NCI-H526 treated with DMSO at 0.1 percent for 48 hours (cell line): ENCODE measurements at places on chromosomes 1 and 21.

DNA sequence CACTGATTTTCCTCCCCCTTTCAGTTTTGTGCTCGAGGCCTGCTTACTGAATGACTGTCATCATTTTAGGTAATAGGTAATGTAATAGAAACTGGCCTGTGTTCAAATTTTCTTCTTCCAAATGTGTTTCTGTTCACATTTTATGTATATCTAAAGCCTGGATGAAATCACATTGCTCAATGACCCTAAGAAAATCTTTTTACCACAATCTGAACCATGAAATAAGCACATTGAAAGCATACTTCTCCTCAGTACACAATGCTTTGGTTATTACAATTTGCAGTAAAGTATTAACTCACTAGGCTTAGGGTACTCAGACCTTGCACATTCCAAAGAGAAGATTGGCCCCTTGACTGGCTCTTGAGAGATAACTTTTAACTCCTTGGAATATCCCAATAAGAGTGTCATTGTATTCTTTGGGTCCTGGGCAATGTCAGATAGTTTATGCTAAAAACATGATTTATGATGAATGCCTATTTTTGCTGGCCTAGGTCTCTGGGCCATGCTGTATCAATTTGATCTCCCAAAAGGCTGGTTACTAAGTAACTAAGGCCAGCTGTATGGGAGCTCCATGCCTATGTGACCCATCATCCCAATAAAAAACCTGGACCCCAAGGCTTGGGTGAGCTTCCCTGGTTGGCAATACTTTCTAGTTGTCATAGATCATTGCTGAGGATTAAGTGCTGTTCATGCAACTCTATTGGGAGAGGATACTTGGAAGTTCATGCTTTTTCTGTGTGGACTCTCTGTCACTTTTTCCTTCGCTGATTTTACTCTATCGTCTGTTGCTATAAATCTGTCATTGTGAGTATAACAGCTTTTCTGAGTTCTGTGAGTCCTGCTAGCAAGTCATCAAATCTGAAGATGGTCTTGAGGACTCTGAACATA, 293.9 kb downstream of the GRIK1 start:
- DNase-seq = no peak

DNA sequence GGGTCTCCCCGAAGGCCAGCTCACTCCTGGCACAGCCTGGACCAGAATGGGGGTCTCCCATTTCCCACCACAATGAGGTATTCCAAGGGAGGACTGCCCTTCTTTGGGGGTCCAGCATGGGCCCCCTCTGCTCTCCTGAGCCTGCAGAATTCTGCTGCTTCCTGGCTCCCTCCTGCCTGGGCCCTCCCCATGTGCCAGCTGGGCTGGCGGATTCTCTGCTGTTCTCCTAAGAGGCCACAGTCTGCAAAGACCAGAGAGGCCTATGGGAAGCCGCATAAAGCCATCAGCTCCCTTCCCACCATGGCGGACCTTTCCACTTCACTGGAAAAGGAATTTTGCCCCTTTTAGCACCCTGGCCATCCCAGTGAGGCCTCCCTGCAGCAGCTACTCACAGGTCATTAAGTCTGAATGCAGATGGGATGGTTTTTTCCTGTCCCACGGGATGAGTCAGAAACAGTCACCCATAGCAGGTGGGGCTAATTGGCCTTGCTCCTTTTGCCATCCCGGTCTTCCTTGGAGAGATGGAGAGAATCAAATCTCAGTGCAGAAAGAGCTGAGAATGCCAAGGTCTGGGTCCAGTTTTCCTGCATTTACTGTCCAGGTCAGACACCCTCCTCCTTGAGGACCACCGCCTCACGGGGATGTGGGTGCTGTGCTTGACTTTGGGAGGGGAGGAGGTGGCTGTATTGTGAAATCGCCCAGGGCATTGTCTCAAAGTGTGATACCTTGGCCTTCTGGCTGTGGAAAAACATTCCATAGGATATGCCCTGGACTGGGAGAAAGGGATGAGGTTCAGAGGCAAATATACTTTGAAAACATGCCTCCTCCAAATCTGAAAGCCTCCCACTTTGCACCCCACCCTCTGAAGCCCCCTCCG, 23.2 kb downstream of the MYBPH start:
- DNase-seq = no peak

DNA sequence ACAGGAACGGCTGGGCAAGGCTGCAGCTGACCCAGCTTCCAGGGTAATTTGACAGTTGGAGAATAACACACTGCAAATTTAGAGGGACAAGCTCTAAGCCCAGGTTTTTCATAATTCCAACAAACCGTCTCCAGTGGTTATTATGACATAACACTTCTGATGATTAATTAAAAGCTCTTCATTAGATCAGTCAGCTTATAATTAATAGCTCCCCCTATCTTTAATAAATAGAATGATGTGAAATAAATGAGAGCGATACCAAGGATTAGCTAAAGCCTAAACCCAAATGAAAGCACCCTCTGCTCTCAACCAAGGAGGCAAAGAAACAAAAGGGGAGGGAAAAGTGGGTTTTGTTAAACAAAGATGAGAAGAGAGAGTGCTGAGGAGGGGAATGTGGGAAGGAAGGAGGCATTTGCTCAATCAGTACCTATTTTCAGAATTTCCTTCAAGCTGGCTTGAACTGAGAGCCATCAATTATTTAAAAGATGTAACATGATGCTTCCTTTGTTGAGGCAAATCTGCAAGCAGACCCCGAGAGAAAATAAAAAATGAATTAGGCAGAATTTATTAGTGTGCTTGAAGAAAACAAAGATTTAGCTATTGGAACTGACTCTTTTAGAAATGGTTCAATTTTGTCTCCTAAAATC, 221.8 kb upstream of the ESRRG start:
- DNase-seq = no peak

DNA sequence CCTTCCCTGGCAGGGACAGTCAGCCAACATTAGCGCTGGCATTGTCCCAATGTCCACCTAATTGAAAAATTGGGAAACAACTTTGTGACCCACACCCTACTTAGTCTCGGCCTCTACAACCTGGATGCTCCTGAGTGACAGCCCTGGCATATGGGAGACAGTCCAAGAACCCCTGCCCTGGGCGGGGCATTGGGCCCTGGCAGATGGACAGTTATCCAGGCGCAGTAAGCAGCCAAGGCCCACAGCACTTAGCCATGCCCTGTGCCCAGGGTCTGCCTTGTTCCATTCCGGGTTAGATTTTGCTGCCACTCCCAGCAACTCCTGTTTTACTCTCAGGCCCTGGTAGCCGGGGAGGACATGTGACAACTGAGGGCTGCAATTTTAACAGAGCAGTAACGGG, 50.3 kb downstream of the NFASC start:
- DNase-seq = no peak

- DNase-seq = no peak
Observed at GRCh38 chr1:66478116-66478515, 55.8 kb upstream of the SGIP1 start.

GRCh38 chr1:19067182-19067911, 110.9 kb upstream of the IFFO2 start:
- no peak for DNase-seq

- no peak for DNase-seq
Observed at GRCh38 chr1:87134061-87134460, 194.6 kb upstream of the LMO4 start.

DNA sequence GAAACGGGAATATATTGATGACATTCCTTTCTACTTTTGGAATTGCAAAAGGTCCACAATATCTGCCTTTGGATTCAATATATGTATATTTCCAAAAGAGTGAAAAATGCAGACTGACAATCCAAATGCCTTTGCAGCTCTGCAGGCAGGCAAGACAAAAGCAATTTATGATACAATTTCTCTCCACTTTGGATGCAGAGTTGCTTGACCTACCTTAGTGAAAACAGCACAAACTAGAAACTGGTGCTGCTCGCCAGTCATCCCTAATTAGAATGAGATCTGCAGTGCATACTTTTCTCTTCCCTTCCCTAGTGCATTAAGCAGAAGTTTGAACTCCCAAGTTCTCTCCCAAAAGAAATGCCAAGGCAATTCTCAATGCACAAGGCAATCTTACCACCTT, 56.8 kb downstream of the KIAA0319L start:
- no peak for DNase-seq

GRCh38 chr21:14685568-14685967, 139.5 kb upstream of the SAMSN1 start:
- no peak for DNase-seq

DNA sequence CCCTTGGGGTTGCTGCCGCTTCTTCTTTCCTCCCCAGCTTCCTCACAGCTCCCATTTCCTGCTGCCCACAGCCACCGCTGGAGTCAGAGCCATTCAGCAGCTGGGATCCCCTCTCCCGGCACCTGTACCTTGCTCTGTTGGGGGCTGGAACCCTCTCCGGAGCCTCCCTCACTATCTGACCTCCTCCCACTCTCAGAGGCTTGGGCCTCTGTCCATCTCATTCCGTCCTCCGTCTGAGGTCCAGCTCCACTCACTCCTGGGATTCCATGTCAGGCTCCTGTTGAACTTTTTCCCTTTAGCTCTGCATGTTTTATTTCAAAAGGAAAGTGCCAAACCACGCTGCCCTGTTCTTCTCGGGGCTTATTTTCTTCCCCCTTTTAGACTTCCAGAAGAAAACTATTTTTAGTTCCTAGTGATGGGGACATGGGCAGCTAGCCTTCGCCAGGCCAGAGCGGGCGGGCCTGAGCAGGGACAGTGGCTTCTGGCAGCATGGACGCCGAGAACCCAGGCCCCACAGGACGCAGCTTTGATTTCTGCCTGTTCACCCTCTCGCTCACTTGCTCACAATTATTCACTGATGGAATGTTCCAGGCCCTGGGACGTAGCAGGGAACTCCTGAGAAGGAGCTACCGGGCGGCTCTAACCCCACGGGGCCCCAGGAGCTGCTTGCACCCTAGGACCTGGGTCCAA, 79.2 kb downstream of the ARHGEF10L start:
- no peak for DNase-seq

DNA sequence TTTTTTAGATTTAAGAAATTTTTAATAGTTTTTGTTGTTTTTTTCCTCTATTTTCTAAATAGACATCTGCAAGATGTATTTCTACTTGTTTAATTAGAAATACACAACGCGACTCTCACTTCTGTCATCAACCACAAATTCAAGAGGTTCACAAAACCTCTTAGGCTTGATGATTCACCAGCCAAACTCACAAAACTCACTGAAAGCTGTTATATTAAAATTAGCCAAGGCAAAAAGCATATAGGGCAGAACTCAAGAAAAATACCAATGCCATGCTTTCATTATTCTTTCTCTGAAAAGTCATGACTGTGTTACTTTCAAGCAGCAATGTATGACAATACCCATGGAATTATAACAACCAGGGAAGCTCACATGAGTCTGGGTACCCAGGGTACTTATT, 487.0 kb upstream of the RGS18 start:
- DNase-seq = no peak

GRCh38 chr1:14806772-14807171, 208.3 kb downstream of the KAZN start:
- no peak for DNase-seq

GRCh38 chr1:44624268-44624901, 49.9 kb downstream of the TMEM53 start:
- DNase-seq = no peak

DNA sequence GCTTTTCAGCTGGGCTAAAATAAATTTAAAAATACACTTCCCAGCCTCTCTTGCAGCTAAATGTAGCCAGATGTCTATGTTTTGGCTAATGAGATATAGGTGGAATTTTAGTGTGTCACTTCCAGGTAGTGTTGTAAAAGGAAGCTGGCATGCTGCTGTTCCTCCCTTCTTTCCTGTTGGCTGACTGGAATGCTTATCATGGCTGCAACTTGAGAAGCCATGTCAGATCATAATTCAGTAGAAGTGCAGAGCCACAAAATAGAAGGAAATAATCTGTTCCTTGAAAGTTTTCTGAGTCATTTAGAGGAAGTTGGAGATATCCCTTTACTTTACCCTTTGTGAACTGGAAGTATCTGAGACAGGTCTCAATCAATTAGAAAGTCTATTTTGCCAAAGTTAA, 10.9 kb upstream of the RBM15 start:
- DNase-seq = no peak

DNA sequence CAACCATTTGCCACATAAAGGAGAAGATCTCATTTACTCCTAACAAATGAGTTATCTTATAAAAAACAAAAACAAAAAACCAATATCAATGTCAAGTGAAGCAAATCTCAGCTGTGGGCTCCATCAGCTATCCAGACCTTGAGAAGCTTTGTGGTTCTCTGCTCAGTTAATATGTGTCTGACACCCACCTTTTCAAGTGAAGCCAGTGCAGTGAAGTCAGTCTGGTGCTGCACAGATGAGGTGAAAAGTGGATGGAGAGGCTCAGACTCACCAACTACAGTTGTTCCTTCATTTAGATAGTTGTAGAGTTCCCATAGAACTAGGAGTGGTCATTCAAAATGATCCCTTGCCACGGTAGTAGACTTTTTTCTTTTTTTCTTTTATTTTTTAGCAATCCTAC, 106.8 kb downstream of the NTNG1 start:
- no peak for DNase-seq

DNA sequence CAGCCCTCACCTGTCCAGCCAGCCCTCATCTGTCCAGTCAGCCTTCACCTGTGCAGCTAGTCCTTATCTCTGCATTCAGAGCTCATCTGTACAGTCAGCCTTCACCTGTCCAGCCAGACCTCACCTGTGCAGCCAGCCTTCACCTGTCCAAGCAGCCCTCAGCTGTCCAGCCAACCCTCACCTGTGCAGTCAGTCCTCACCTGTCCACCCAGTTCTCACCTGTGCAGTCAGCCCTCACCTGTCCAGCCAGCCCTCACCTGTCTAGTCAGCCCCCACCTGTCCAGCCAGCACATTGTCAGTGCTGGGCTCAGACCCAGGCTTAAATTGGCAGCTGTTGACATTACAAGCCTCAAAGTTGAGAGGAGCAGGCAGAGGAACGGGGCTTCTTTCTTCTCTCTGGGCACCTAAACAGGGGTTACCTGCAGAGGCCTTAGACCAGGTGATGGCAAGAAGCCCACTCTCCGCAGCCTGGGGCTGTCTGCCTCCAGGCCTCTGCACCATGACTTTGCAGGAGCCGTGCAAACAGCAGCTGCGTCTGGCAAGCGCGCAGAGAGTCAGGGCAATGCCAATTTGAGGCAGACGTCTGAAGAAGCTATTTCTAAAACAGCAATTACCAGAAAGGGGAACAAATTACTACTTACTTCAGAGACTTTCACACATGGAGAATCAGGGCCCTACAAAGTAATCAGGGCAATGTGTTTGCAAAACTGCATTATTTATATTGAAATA, 506.1 kb downstream of the NPHP4 start:
- DNase-seq = no peak

- DNase-seq = peak; percentile 92
Observed at GRCh38 chr1:94949681-94950661, 23.1 kb upstream of the CNN3 start.

- no peak for DNase-seq
Observed at GRCh38 chr21:15659753-15660422, 69.9 kb upstream of the USP25 start.

DNA sequence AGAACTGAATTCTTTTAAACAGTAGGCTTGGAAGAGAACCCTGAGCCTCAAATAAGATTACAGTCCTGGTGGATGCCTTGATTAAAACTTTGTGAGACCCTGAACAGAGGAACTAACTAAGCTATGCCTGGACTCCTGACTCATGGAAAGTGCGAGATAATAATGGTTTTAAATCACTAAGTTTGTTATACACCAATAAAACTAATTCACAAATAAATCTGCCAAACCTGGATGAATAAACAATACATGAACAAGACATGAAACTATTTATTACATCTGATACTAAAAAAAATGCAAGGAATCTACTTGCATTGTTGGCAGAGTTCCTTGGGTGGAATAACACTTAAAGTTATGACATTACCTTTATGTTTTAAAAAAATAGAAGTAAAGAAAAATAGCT, 118.4 kb downstream of the PIGK start:
- no peak for DNase-seq

- DNase-seq = no peak
Observed at GRCh38 chr1:190376044-190376443, 101.6 kb downstream of the BRINP3 start.

- no peak for DNase-seq
Observed at GRCh38 chr1:223386013-223386412, 7.2 kb upstream of the CCDC185 start.
